ENCODE measurements at places on chromosomes 6 and 20.
A peak's percentile ranks its signal among the peaks of the same experiment; 100 is the strongest.

DNA sequence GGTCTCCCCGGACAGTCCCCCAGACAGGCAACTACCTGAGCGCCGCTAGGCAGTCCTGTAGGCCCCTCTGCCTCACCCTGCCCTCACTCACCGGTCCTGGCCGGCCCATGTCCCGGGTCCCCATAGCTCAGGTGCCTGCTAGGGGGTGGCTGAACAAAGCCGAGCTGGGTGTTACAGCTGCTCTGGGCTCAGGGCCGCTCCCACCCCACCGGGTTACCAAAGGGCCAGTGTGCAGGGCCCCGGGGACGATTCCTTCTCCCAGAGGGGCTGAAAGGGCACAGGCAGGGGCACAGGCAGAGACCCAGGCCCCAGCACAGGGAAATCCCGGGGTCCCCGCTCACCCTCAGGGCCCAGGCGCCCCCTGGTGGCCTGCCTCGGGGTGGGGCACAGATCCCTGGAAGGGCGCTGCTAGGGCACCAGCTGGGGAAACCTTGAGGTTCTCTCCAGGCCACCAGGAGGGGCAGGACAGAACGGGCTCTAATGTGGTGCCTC is 118.4 kb downstream of the GRM4 start:
- peak; percentile 61 for DNase-seq

DNA sequence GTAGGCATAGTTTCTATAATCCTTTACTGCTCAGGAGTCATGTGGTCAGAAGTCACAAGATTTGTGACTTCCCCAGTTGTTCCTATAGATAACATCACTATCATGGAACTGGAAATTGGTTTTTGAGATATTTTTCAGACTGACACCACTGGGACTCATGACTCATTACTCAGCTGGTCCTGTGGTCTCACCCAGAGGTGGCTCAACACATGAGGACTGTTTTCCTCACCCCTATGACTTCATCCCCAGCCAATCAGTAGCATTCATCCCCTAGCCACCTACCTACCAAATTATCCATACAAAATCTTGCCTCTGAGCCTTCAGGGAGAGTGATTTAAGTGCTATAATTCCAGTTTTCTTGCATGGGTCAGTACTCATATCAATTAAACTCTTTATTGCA is 1217.7 kb downstream of the EPHA7 start:
- no peak for DNase-seq

DNA sequence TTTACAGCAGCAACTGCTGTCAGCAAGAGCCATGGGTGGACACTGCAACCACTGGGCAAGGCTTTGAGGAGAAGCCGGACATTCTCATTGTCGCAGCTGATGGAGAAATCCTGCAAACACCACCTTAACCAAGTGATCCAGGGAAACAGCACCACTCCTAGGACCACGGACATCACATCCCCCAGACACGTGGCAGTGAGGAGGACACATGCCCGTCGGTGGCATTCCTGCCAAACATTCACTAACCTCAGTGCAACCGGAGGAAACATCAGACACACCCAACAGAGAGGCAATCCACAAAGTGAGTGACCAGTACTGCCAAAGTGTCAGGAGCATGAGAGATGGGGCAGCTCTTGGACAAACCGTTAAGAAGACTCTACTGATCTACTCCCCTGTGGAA is 16.6 kb upstream of the IRF4 start:
- no peak for DNase-seq

DNA sequence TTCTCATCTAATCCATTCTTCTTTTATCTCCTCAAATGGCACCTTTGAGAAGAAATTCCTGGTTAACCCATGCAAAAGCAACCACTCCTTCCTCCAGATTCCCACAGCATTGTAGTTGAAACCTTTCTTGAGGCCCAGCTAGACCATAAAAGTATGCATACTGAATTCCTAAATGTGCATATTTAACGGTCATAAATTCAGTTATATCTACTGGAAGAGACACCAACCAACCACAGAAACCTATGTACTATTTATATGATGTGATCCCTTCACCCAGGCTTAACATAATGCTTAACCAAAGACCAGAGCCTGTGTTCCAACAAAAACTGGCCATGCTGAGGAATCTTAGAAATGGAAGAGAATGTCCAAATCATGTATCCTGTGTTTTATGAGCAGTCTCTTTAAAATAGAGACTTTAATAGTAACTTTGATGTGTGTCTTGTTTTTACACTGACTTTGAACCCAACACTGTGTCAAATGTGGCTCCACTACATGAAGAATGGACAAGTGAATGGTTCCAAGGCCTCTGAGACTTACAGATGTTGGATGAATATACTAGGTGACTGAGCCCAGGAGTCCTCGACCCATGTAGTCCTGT is 11.4 kb upstream of the TAF8 start:
- no peak for DNase-seq

DNA sequence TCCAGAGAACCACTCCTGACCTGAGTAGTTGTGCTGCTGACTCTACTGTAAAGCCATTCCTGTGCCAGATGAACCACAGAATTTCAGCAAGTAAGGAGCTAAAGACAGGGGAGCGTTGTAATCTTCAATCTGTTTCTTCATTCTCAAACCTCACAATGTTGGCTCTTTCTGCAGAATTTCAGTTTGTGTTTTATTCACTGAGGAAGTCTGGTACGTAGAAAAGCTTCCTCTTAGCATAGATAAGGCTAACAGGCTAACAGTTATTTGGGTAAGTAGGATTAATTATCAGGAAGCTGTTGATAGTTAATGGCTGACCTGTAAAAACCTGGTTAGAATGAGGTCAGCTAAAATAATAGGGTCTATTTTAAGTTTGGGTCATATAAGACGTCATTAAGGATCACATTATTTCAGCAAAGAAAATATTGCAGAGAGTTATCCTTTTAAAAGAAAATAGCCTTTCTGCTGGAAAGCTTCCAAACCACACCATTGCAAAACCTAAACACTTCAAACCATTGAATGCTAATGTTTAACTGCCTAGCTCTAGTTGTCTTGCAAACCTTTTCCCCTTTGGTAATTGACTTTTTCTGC is 14.1 kb upstream of the TENT5A start:
- no peak for DNase-seq

DNA sequence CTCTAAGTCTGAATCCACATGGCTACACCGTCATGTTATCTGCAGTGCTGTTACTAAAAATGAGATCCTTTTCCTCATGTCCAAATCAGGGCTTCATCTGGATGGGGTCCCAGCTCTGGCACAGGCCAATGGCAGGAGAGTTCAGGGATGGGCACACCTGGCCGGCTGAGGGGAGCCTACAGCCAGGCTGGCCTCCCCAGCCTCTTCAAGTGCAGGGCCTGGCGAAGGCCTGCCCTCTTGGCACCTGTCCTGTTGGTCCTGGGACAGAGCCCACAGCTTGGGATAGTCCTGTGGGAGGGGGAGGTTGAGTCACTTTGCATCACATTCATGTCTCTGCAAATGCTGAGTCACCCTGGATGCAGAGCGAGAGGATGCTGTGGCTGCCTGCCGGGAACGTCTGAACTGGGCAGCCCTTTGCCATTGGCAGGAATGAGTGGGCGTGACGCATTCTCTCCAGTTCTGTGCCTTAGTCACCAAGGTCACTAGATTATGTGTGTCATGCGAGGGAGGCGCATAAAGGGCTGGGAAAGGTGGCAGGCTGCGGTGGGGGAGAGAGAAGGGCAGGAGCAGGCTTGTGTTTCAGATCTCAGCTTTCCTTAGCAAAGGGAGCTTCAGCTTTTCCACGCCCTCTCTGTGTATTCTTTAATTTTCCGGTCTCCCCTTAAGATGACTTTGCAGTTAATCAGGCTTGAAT is 223.2 kb upstream of the ECI2 start:
- DNase-seq, result no peak

GRCh38 chr6:143055891-143056290 is 4.8 kb upstream of the AIG1 start:
- no peak for DNase-seq

- no peak for DNase-seq
These were observed 19.1 kb downstream of the TLDC2 start for GRCh38 chr20:36895036-36895435.
